CD14-positive monocyte (primary cell): ENCODE measurements at places on chromosomes 7 and 10.

GRCh38 chr10:15043674-15044073 lies at the start of gene OLAH:
Gene OLAH (plus strand): TSS chr10:15043943. CDS start chr10:15047289, 3,346 bp downstream.
- DNase-seq, result peak; percentile 6

GRCh38 chr10:71476228-71477011 lies 79.7 kb downstream of the CDH23 start:
- peak; percentile 27 for DNase-seq

DNA sequence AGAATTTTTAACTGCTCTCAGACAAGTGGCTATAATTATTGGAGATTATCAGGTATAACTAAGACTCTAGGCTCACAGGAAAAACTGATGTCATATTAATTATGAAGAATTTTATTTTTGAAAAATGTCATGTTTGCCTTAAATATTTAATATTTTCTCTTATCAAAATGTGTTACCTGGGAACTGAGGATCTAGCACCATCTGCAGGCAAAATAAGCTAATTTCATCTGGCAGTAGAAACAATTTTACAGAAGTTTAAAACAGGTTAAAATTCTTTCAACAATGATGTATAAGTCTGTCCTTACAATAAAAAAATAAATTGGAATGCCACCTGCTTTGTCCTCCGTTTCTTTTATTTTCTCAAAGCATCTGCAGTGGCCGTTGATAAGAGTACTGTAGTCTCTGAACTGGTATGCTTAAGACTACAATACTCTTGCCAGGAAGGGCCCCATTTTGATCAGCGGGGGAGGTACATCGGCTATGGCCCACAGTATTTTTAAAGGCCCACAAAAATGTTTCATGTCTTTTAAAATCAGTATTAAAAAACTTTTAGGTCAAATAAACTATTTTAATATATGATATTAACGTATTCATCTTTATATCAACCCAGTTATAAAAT lies 81.3 kb downstream of the VWDE start:
- DNase-seq, result peak; percentile 1

GRCh38 chr7:98120559-98120958 lies 13.9 kb downstream of the LMTK2 start:
- DNase-seq, result no peak

GRCh38 chr10:21488957-21489446 lies 36.5 kb downstream of the SKIDA1 start:
- DNase-seq, result no peak

GRCh38 chr10:62185919-62186692 lies 82.5 kb downstream of the RTKN2 start:
- no peak for DNase-seq

GRCh38 chr7:130641497-130641896 lies 27.1 kb downstream of the COPG2 start:
- DNase-seq, result no peak

- DNase-seq, result no peak
These were observed 21.9 kb upstream of the SFTPA2 start for GRCh38 chr10:79582096-79582495.

GRCh38 chr10:10295537-10295936 lies 722.1 kb upstream of the CELF2 start:
- DNase-seq, result no peak

DNA sequence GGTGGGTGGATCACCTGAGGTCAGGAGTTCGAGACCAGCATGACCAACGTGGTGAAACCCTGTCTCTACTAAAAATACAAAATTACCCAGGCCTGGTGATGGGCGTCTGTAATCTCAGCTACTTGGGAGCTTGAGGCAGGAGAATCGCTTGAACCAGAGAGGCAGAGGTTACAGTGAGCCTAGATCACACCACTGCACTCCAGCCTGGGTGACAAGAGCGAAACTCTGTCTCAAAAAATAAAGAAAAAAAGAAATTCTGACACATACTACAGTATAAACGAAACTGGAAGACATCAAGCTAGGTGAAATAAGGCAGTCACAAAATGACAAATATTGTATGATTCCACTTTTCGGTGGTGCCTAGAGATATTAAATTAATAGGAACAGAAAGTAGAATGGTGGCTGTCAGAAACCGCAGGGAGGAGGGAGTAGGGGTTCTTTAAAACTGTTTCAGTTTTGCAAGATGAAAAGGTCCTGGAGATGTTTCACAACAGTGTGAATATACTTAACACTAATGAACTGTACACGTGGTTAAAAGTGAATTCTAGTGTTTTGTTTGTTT lies 23.2 kb downstream of the PILRA start:
- DNase-seq, result peak; percentile 85

DNA sequence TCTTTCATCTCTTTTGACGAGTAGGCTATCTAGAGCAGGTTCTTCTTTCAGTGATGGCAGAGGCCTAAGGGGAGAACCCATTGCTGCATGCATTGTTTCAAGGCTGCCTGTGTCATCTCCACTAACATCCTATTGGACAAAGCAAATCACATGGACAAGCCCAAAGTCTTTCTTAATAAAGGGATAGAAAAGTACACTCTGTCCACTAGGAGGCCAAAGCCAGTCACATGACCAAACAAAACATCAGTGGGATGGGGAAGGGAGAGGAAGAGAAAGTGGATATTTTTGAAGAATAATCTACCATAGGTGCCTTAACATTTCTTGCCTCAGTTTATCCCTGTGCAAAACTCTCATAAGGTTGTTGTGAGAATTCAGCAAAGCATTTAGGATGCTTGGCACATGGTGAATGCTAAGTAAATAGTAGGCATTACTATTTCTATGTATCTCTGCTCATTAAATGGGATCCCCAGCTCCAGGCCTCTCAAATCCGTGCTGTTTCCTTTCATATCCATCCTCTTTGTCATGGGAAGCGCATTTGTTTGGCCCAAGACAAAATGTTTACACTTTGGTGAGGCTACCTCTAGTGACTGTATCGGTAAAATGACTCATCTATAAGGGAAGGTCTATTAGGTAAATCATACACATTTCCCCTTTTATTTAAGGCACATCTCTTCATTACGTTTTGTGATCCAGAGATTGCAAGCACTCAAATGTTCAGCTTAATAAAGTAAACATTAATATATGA lies 16.7 kb upstream of the CADPS2 start:
- DNase-seq, result no peak

- no peak for DNase-seq
These were observed 437.5 kb upstream of the MBL2 start for GRCh38 chr10:53209944-53210611.

- DNase-seq, result no peak
These were observed 134.5 kb downstream of the NRBF2 start for GRCh38 chr10:63267414-63268148.

- no peak for DNase-seq
These were observed 24.9 kb downstream of the LMOD2 start for GRCh38 chr7:123680580-123680979.

GRCh38 chr7:2512179-2512661 lies 7.4 kb upstream of the LFNG start:
- DNase-seq, result peak; percentile 20

GRCh38 chr7:70005891-70006260 lies 407.6 kb downstream of the AUTS2 start:
- DNase-seq, result no peak

GRCh38 chr10:131998050-131998844 lies 16.5 kb upstream of the BNIP3 start:
- DNase-seq, result no peak

GRCh38 chr10:5561704-5562645 lies 37.2 kb downstream of the CALML3 start:
- no peak for DNase-seq

- no peak for DNase-seq
These were observed 9.8 kb downstream of the CREB3L2 start for GRCh38 chr7:137992104-137992549.

GRCh38 chr7:106057962-106058927 lies 53.9 kb downstream of the SYPL1 start:
- DNase-seq, result no peak

- DNase-seq, result no peak
These were observed 219.1 kb downstream of the VTI1A start for GRCh38 chr10:112666094-112666493.

DNA sequence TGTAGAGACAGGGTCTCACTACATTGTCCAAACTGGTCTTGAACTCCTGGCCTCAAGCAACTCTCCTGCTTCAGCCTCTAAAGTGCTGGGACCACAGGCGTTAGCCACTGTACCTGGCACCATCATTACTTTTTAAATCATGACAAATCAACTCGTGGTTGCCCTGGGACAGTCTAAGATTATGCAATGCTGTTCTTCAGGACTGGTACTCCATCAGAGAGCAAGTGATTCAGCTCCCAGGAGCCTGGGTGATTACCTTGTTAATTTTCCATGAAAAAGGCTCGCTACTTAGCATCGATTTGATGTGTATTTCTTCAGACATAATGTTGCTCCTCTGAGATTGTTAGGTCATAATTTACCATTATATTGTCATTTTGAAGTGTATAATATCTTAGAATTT lies 158.9 kb upstream of the STEAP4 start:
- DNase-seq, result no peak

DNA sequence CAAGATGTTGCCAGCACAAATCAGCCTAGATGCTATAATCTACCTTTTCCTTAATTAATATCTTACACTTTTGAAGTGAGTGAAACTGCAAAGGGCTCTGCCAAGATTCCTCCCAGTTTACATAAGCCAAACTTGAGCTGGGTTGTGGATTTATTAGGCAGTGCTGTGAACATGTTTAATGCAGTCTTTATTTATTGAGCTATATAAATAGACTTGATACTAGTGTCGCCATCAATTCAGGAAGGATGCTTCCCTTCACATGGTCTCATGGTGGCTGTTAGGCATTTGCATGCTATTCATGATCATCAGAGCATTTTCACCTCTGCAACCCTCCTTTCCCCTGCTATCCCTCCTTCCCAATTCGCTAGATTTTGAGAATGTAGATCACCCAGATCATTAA lies 40.2 kb downstream of the PLEKHS1 start:
- no peak for DNase-seq

- no peak for DNase-seq
These were observed 28.5 kb upstream of the CROT start for GRCh38 chr7:87316846-87317552.

- DNase-seq, result no peak
These were observed 41.7 kb downstream of the SGMS1 start for GRCh38 chr10:50582046-50582445.

GRCh38 chr7:154914308-154914995 lies 88.5 kb downstream of the PAXIP1 start:
- no peak for DNase-seq

GRCh38 chr7:85102813-85103350 lies 84.0 kb downstream of the SEMA3D start:
- DNase-seq, result no peak

GRCh38 chr10:97072851-97073665 lies 112.7 kb downstream of the SLIT1 start:
- peak; percentile 42 for DNase-seq

GRCh38 chr10:48526011-48526821 lies 78.7 kb downstream of the ARHGAP22 start:
- no peak for DNase-seq

GRCh38 chr10:2760736-2761135 lies 306.6 kb upstream of the PFKP start:
- DNase-seq, result no peak

GRCh38 chr7:31069860-31070555 lies 17.9 kb downstream of the ADCYAP1R1 start:
- DNase-seq, result no peak

- no peak for DNase-seq
These were observed 117.7 kb downstream of the ARID5B start for GRCh38 chr10:62019013-62019684.
